Astrocyte of the spinal cord (primary cell): ENCODE measurements at places on chromosomes 16 and 17.
A peak's percentile ranks its signal among the peaks of the same experiment; 100 is the strongest.

DNA sequence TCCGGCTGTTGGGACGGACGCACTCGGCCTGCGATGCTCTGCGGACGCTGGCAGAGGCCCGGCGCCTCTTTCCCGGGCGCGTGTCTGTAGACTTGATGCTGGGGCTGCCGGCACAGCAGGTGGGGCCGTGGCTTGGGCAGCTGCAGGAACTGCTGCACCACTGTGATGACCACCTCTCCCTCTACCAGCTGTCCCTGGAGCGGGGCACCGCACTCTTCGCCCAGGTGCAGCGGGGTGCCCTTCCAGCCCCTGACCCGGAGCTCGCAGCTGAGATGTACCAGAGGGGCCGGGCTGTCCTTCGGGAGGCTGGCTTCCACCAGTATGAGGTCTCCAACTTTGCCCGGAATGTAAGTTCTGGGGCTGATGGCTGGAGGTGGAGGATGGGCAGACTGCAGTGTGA lies 3.5 kb downstream of the RSAD1 start:
- DNase-seq = no peak

GRCh38 chr17:44847586-44847985 lies at the start of gene HIGD1B:
HIGD1B (plus strand) TSS chr17:44847883; CDS start chr17:44848153, 270 bp downstream.
- no peak for DNase-seq

DNA sequence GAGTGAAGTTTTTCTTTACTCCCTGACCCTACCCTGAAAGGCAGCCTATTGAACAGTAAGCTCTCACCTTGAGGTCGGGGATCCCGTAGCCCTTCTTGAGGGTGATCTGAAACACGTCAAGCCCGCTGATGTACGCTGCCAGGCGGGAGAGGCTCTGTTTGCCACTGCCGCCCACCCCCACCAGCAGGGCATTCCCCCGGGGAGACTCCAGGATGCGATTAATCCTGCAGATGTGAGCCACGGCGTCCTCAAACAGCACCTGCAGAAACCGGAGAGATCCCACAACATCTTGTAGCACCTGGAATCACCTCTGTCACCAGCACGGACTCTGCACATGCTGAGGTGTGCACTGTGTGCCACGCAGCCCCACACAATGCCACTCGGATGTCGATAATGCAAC lies 96.8 kb downstream of the PGS1 start:
- DNase-seq = no peak

GRCh38 chr17:66799849-66800537 lies 34.9 kb upstream of the CACNG5 start:
- no peak for DNase-seq

DNA sequence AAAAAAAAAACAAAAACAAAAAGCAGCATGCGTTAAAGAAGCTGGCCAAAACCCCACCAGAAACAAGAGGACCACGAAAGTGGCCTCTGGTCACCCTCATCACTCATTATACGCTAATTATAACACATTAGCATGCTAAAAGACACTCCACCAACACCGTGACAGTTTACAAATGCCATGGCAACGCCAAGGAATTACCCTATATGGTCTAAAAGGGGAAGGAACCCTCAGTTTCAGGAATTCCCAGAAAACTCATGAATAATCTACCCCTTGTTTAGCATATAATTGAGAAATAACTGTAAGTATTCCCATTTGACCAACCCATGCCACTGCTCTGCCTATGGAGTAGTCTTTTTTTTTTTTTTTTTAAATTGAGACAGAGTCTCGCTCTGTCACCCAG lies 77.6 kb downstream of the EMP2 start:
- no peak for DNase-seq

GRCh38 chr16:10564591-10564990 lies 15.8 kb downstream of the EMP2 start:
- no peak for DNase-seq

- DNase-seq = peak; percentile 93
Measured at GRCh38 chr17:61307905-61308886, 91.4 kb upstream of the TBX2 start.

GRCh38 chr17:49764559-49765180 lies 739 bp upstream of the FAM117A start:
- DNase-seq = no peak

DNA sequence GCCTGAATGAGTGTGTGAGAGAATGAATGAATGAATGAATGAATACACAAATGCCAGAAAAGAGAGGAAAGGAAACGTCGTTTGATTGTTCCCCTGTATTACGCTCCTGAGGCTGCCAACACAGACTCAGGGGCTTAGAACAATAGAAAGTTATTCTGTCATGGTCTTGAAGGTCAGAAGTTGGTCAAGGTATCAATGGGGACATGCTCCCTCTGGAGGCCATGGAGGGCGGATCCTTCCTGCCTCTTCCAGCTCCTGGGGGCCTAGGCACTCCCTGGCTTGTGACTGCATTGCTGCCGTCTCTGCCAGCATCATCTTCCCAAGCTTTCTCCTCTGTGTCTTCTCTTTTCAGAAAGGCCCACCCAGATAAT lies 1.5 kb upstream of the SLC38A8 start:
- no peak for DNase-seq

DNA sequence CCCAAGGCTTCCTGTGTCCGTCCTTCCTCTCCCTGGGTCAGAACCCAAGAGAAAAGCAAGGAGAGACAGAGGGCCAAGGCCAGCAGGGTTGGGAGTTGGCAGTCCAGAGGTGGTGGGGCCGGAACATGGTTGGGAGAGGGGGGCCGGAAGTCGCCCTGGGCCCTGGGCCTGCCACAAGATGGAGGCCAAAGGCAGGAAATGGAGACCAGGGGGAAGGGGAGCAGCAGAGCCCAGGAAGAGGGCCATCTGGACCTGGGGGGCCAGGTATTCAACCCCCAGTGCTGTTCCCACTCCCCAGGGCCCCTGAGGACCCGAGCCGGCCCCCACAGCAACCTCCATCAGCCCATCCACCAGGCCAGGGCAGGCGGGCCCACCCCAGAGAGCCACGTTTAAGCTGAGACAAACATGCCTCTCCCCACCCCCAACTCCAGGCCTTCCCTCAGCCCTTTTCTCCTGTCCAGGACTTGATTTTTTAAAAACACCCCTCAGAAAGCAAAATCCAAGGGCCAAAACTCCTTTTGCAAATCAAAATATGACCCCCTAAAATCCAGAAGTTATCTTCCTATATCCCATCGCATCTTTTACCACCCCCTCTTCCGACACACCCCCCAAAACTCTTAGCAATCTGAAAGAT lies 4.4 kb upstream of the BCL6B start:
- DNase-seq = no peak

DNA sequence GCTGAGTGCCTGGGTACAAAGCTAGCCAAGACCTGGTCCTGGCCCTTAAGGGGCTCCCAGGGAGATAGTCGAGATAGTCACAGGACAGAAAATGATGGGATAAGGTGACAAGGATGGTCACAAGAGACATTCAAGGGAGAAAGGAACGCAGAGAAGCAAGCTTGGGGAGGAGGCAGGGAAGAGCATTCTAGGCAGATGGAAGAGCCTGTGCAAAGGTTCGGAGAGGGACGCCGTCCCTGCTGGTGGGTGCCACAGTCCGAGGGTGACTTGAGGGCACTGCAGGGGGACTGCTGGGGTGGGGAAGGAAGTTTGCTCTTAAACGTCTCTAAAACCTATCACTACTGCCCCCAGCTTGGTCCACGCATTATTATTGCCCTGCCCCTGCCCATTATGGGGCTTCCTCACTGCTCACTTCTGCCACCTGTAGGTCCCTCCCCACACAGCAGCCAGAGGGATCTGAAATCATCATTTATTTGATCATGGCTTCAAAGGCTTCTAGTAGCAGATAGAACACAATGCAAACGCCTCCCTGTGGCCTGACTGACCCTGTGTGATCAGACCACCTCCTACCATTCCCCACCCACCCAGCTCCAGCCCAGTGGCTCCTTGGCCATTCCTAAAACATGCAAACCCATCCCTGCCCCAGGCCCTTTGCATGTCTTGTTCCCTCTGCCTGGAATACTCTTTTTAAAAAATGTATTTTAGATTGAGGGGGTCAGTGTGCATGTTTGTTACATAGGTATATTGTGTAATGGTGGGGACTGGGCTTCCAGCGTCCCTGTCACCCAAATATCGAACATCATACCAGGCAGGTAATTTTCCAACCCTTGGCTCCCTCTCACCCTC lies 60.3 kb downstream of the RMI2 start:
- no peak for DNase-seq

DNA sequence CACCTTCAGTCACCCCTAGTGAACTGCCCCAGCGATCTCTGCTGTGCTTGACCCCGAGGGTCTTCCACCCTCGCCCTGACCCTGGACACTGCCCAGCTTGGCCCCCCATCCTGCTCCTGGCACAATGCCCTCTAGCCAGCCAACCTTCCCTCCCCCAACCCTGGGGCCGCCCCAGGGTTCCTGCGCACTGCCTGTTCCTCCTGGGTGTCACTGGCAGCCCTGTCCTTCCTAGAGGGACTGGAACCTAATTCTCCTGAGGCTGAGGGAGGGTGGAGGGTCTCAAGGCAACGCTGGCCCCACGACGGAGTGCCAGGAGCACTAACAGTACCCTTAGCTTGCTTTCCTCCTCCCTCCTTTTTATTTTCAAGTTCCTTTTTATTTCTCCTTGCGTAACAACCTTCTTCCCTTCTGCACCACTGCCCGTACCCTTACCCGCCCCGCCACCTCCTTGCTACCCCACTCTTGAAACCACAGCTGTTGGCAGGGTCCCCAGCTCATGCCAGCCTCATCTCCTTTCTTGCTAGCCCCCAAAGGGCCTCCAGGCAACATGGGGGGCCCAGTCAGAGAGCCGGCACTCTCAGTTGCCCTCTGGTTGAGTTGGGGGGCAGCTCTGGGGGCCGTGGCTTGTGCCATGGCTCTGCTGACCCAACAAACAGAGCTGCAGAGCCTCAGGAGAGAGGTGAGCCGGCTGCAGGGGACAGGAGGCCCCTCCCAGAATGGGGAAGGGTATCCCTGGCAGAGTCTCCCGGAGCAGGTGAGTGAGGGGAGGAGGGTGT lies at the start of gene TNFSF13:
TNFSF13 (plus strand) TSS at position 207 of the 776 bp plus-strand sequence; CDS start at position 497, 290 bp downstream.
- no peak for DNase-seq

DNA sequence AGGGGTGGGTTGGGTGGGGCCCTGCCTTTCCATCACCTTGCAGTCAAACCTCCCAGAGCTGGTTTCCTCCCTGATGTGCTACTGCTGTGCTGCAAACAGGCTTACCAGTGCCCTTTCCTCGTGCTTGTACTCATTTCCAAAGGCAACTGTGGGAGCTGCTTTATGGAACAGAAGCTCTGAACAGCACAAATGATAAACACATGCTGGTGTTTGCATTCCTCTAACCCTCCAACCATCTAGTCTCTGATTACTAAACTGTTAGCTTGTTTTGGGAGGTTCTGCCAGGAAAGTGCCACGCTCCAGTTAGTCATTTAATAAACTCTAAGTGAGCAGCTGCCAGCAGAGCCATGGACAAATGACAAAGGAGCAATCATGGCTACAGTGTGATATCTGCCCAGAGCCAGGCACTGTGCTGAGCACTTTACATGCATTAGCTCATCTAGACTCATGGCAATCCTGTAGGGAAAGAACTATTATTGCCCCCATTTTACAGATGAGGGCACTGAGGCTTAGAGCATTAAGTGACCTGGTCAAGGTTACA lies 110.4 kb downstream of the VAT1L start:
- DNase-seq = peak; percentile 53

DNA sequence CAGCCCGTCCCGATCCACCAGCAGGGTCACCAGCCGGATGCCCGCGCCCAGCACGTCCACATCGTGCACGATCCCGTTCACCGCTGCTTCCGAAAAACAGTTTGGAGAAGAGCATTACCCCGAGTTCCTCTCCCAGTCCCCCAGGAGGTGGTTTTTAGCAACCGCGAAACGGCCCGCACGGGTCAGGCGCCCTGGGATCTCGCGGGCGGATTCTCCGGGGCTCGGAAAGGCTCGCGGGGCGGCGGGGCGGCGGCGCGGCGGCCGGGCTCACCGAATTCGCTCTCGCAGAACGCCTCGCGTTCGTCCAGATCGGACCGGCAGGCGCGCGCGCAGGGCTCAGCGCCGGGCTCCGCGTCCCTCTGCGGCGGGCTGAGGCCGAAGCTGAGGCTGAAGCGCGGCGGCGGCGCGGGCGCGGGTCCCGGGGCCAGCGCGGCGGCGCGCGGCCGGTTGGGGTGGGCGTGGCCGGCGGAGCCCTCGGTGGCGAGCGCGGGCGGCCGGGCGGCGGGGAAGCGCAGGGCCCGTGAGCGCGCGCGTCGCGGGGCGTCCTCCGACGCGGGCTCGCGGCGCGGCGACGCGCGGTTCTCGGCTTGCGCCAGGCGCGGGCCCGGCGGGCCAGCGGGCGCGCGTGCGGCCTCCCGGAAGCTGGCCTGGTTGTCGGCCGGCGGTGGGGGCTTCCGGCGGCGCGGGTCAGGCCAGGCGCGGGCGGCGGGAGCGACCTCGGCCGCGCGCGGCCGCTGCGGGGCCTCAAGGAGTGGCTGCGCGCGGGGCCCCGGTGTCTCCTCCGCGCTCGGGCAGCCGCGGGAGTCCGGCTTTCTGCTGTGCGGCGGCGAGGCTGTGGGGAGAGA lies 2.9 kb downstream of the C17orf58 start:
- DNase-seq = peak; percentile 73

DNA sequence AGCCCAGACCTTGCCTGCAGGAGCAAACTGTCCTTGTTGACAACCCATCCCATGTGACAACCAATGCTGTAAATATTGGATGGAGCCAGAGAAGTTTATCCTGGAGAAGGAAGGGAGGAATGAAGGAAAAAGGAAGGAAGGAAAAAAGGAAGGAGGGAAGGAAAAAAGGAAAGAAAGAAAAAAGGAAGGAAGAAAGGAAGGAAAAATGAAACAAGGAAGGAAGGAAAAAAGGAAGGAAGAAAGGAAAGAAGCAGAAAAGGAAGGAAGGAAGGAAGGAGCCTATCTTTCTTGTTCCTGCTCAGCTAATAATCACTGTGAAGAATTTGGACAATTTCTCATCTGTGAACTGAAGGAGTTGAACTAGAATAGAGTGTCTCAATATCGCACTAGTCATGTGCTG lies 56.1 kb downstream of the ACSM2B start:
- no peak for DNase-seq

GRCh38 chr17:18925187-18925586 lies 26.8 kb upstream of the SLC5A10 start:
- no peak for DNase-seq

GRCh38 chr16:73299346-73299745 lies 251.4 kb upstream of the ZFHX3 start:
- DNase-seq = no peak

DNA sequence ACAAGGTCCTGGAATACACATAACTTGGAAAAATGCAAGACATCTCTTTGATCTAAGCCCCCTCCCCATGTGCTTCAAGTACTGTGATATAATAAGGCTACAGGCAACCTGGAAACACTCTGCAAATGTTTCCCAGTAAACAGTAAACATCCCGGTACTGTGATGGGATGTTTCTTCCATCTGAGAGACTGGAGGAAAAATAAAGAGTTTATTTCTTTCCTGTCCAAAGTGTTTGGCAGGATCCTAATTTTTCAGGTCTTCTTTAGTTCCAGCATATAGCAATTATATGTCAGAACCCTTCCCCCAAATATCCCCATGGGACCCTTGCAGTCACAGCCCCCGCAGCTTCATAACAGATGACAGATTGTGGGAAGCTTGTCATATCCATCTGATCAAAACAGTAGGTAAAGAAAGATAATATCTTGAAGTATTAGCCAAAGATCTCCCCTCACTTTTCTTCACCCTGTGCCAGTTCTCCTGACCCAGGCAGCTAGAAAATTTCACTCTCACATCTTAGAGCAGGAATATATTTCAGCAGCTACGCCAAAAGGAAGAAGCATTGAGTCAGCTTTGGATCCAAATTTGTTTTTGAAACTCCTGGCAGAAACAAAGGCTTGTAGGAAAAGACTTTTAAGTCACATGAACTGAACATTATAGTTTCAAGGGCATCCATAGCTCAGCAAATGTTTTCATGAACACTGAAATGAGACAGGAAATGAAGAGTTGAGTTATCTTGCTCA lies 141.3 kb downstream of the HS3ST3A1 start:
- DNase-seq = no peak

GRCh38 chr17:54282886-54283285 lies 460.2 kb downstream of the KIF2B start:
- DNase-seq = no peak

GRCh38 chr17:41546819-41547218 lies 18.7 kb upstream of the KRT19 start:
- DNase-seq = no peak
